ENCODE measurements at places on chromosomes 3 and 15.

DNA sequence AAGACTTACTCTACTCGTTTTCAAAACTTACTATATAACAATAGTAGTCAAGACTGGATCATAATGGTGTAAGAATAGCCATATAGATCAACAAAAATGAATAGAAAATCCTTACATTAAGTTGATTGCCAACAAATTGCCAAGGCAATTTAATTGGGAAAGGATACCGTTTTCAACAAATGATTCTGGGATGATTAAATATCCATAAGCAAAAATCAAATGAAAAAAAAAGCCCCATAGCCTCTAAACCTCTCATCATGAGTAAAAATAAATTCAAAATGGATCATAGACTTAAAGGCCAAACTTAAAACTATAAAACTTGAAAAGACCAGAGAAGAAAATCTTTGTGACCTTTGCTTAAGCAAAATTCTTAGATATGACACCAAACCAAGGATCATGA lies 5.3 kb upstream of the SNRK start:
- DNase-seq = no peak

- DNase-seq = no peak
Measured at GRCh38 chr3:35966629-35967464, 327.5 kb downstream of the ARPP21 start.

DNA sequence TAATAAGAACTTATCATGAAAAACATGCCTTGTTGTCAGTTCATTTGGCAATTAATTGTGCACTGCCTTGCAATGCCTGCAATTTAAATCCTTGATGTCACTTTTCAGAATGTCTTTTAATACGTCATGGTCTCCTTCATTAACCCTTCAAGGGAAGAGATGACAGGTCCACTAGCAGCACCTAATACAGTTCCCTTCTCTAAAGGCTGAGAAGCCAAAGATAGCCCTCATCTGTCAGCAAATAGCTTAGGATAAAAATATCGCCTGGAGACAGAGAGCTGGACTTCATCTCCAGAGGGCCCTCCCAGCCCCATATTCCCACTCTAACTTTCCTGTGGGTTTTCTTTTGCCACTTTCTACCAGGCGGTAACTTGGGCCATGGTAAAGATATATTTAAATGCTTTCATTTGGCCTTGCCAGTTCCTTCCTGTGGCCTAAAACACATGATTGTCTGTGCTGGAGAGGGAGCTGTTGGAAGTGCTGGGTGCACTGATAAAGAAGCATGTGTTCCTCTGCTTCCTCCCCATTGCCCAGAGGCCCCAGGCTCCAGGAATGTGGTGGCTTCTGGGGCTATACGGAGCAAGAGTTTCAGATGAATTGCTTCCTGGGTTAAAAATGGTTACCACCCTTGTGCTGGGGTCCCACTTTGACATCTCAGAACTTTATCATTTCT lies 76.3 kb upstream of the UMPS start:
- no peak for DNase-seq

DNA sequence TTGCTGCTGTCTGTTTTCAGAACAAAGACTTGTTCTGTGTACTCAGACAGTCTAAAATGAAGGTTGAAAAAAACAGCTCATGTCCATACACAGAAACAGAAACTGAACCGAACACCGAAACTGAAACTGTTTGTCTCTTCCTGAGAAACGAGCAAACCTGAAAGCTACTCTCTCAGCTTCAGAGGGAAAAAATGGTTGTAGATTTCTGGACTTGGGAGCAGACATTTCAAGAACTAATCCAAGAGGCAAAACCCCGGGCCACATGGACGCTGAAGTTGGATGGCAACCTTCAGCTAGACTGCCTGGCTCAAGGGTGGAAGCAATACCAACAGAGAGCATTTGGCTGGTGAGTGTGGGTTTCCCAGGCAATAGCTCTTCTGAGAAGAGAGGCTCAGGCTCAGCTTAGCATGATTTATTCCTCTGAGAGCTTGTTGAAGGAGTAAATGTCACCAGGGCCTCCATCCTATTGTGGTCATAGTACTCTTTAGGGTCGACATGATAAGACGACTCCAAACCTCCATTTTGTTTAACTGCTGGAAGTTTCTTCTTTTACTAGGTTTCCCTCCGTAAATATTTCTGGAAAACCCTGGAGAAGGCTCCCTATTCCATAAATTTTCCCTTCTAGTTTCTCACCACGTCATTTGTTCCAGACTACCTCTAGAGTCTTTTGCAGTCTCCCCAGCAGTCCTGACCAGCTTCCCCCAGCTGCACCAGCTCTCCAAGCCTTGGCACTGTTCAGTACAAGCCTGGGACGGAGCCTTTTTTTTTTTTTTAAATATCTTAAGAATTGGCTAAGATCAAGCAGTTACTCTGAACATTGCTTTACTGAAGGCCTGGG lies at the start of gene RTP4:
TSS of gene RTP4 (plus strand) at position 135 of the 838 bp plus-strand sequence. CDS start at position 192, 57 bp downstream.
- DNase-seq = no peak

- no peak for DNase-seq
Measured at GRCh38 chr3:30340500-30340899, 265.9 kb upstream of the TGFBR2 start.

- DNase-seq = no peak
Measured at GRCh38 chr3:127167315-127168043, 25.5 kb upstream of the PRR23E start.

- no peak for DNase-seq
Measured at GRCh38 chr3:122991236-122991985, 36.2 kb downstream of the SEMA5B start.

- DNase-seq = no peak
Measured at GRCh38 chr3:108338901-108339545, 42.7 kb downstream of the HHLA2 start.

GRCh38 chr3:59545374-59545773 lies 495.5 kb upstream of the CFAP20DC start:
- DNase-seq = no peak

All from stimulated activated CD4-positive, alpha-beta T cell treated with anti-CD3 and anti-CD28 coated beads, Interleukin-1b, Interleukin-23, amount 100 ng/mL, for 1 hour (primary cell).